ENCODE measurements at places on chromosomes 3 and 15.

DNA sequence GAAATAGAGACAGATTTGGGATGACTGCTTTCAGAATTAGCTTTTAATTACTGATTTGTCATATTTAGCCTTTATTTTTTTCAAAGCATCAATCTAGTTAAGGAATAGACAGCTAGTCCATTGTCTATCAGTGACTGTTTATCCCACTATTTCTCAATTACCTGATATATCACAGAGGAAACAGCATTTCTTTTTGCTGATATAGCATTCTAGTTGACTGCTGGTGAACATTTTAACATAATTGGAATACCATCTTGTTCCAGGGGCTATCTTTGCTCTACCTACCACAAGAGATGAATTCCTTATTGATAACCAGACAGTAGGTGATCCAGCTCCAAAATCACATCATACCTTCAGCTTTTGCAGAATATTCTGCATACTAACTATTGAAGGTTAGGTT is 982.7 kb downstream of the SQOR start:
- no peak for DNase-seq

GRCh38 chr3:127209155-127209839 is 16.4 kb downstream of the PRR23E start:
- no peak for DNase-seq

DNA sequence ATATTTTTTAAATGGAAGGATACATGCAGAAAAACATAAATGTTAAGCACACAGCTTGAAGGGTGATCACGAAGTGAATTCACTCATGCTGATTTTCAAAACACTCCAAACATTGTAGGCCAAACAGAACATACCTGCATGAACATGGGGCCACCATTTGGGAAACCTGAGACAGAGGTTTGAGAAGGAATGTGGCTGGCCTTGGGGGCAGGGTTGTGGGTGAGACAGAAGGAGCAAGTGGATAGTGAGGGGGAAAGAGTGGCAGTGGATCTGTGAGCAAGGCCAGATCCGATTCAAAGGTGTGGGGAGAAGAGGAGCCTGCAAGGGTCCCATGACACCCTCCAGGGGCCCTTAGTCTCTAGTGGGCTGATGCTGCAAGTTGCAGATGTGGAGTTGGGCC is 94.9 kb downstream of the HMG20A start:
- DNase-seq: no peak

DNA sequence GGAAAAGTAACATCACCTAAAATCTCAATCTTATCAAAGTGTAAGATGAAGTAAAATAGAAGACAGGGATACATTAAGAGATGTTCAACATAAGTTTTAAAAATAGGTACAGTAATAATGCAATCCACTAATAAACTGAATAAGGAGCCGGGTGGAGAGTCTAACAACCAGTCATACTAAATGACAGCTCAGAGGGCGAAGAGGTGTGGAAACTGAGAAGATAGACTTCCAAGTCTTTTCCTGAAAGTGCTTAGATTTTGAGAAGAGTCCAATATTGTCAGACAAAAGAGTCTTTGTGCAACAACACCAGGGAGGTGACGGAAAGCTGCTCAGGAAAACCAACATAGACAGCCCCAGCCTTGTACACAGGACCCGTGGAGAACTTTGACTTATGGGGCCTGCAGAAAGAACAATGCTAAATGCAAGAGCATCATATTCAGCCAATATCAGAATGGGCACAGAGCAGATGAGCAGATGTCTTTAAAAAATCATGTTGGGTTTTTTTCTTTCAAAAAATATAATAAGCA is 66.4 kb downstream of the MECOM start:
- DNase-seq: no peak

DNA sequence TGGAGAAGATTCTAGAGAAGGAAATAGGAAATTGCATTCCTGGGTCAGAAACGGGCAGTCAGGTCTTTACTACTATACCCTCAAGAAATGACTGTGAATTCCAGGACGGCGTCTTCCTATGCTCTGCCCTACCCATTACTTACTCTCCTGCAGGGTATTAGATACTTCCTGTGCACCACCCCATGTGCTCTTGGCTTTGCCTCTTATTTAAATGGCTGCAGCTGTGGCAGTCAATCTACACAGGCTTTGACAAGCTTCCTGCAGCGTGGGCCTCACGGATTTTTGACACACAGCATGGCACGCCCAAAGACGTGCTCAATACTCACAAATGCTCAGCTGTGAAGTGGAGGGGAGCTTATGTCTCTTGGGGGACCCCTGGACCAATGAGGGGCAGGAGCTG is 206.1 kb downstream of the SV2B start:
- DNase-seq: no peak

DNA sequence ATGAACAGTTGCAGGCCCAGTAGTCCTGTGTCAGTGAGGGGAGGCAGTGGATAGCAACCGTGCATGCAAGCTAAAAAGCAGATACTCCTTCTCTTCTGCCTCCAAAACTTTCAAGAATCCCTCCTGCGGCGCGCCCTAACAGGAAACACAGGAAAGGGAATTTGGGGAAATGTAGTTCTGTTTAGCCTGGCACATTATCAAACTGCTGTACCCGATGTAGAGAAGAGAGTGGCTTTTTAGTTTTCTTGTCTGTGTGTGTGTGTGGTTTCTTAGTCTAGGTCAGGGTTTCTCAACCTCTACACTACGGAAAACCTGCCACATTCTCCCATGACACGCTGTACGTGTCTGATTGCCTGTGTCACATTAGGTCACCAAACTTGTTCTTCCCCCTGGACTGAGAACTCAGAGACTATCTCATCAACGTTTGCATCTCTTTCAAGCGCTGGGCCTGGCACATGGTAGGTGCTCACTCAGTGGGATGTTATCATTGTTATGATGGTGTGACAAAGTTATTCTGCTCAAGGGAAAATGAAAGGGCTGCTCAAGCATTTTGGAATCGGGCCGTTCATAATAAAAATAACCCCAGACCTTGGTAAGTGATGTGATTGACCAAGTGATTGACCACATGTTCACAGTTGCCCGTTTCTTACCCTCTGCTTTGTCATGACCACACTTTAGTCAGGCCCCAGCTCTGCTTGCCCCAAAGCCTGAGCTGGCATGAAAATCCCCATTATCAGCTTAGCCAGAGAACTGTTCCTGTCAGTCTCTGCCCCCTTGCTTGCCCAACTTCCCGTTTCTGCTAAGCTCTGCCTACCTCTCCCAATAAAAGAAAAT is 33.2 kb downstream of the TM4SF4 start:
- DNase-seq: no peak
